ENCODE measurements at places on chromosomes 12 and 14.
A peak's percentile ranks its signal among the peaks of the same experiment; 100 is the strongest.

GRCh38 chr14:54565785-54566409, 1.0 kb upstream of the SAMD4A start:
- peak; percentile 81 for DNase-seq

DNA sequence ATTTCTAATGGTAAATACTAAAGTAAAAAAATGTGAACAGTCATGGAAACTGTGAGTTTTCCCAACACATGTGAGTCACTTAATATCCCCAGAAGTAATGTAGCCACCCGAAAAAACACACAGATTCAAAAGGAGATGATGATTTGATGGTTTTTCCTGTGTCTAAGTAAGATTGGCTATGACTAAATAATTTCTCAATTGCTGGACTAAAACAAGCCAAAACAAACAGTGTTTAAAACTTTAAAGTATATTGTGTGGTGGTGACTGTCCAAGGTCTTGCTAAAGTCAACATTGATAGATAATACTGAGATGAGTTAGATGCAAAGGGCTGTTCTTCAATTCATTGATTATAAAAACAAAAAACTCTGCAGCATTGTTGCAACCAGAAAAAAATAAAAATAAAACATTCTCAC, 89.6 kb upstream of the SOX5 start:
- no peak for DNase-seq

DNA sequence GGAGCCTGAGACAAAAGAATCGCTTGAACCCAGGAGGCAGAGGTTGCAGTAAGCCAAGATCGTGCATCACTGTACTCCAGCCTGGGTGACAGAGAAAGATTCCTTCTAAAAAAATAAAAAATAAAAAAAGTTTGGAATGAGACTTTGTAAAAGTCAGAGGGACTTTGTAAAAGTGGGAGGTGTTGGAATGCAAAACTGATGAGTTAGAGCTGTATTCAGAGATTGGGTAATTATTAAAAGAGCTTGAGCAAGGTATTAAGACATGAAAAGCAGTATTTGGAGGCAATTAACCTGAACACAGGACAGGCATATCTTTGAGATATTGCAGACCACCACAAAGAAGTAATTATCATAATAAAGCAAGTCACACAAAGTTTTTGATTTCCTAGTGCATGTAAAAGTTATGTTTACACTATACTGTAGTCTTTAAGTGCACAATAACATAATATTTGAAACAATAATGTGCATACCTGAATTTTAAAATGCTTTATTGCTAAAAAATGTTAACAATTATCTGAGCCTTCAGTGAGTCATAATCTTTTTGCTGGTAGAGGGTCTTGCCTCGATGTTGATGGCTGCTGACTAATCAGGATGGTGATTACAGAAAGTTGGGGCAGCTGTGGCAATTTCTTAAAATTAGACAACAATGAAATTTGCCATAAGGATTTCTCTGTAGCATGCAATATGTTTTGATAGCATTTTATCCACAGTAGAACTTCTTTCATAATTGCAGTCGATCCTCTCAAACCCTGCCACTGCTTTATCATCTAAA, 33.1 kb downstream of the PHLDA1 start:
- DNase-seq: no peak

DNA sequence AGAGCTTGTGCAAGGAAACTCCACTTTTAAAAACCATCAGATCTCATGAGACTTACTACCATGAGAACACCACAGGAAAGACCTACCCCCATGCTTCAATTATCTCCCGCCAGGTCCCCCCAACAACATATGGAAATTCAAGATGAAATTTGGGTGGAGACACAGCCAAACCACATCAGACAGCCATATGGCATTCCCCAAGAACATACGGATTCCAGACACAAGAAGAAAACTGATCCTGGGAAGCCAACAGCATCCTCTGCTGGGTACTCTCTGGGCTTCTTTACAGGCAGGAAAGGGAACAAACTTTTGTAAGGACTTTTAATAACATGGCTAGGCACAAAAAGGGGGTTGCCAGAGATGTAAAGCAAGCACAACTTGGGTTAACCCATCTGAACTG, 127.2 kb downstream of the TMEM132C start:
- no peak for DNase-seq

- DNase-seq: no peak
Measured at GRCh38 chr14:89298056-89298834, 118.8 kb downstream of the FOXN3 start.

DNA sequence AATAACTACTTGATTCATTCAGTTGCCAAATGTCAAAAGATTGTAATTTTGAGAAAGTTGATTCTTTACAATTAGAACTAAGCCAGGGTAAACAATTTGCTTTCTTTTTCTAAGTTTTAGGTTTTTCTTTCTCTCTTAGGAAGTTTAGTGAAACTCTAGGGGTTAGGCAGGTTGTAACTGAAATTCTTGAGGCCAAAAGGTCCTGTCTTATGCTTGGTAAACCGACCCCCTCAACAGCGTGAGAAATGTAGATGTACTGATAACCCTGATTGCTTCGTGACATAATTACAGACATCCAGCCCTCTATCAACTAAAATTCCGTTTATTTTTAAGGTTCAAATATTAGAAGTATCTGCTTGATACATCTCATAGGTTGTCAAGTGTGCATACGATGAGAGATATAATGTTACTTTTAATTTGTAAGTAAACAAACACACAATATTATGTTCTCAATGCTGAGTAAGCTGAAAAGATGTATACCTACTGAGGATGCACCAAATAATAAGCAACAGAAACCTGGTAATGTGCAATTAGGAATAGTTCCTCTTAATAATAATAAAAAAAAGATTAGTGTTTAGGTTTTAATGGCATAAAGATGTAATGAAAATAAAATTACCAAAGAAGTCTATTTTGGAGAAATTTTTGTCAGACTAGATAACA, 7.2 kb downstream of the FUT8 start:
- no peak for DNase-seq

DNA sequence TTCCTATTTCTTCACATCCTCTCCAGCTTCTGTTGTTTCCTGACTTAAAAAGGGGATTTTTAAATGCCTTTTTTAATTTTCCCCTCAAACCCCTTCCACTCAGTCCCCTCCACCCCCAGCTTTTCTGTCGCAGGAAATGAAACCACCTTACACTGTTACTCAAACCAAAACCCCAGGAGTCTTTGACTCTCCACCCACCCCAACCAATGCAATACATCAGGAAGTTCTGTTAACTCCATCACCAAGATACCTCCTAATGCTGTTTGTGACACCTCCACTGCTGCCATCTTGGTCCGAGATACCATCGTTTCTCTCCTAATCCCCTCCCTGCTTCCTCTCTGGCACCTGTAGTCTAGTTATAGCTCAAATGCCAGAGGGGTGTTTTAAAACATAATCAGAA, 25.4 kb upstream of the CPM start:
- no peak for DNase-seq

DNA sequence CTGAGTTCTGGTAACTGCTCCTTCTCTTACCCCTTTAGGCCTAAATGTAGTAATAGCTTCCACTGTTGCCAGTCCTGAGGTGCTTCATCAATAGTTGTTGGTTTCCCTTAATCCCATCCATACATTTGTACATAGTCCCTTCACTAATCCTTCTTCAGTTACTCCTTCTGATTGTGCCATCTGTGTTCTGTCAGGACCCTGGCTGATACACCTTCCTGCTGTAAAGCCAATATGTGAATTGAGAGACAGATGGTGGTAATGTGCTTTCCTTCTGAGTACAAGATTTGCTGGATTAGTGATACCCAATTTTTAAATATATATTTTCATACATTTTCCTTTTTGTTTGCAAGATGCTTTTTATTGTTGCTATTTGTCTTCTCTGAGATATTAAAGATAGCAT, 66.4 kb downstream of the OTOGL start:
- DNase-seq: peak; percentile 40

- no peak for DNase-seq
Measured at GRCh38 chr12:3700861-3701260, 52.0 kb downstream of the CRACR2A start.

DNA sequence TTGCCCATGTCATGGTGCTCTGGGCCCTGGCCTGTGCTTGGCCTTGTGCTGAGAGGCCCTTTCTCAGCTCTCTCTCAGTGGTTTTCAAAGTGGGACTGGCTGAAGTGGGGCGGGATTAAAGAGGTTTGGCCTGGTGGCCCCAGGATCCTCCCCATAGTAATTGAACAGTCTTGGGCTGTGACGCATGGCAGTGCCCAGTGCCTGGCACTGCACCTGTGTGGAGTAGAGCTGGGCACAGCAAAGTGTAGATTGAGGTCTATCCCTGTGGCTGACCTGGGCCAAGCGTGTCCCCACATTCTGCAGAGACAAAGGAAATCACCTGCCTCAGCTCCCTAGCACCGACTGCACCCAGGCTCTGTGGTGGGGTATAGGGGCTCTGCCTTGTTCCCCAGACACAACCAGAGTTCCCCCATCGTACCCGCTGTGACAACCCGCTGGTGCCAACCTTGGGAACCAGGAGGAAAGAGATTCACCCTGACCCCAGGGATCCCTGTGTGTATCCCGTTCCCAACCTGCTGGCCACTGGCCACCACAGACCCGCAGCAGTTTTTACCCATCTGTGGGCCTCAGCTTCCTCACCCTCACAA, 9.9 kb upstream of the CYP46A1 start:
- no peak for DNase-seq

DNA sequence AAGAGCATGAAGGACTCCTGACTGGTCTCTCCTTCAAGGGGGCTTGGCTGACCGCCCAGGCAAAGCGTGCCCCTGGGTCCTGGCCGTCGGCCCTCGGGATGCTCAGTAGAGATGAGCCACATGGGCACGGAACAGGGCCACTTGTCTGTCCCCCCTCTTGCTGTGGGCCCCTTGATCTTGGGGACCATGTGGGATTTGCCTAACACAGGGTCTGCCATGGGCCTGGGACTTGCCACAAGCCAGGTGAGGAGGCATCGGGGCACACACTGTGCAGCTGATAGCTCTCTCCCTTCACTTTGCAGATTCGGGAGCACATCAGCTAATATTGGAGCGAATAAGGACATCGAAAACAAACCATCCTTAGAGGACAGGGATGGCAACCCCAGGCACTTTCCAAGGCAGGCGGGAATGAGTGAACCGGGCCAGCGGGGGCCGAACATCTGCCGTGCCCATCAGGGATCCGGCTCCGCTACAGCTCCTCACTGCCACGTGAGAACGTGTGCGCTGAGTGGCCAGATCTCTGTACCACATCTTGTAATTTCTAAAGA, 88.1 kb downstream of the PIWIL1 start:
- DNase-seq: no peak

DNA sequence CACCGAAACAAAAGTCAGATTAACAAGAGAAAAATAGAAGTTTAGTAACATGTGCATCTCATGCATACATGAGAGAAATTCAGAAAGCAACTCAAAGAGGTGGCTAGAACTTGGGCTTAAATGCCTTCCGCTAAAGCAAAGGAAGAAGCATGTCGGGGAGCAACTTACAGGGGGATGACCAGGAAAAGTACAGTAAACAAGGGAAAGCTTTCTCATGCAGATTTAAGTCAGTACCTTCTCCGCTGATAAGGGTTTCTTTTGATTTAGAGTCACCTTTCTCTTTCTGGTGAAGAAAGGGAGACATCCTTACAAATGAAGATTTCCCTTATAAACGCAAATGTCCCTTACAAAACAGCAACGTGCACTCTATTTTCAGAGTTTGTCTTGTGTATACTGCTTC, 6.0 kb upstream of the RNASE6 start:
- no peak for DNase-seq

- DNase-seq: no peak
Measured at GRCh38 chr14:33962016-33962415, 11.1 kb upstream of the EGLN3 start.

DNA sequence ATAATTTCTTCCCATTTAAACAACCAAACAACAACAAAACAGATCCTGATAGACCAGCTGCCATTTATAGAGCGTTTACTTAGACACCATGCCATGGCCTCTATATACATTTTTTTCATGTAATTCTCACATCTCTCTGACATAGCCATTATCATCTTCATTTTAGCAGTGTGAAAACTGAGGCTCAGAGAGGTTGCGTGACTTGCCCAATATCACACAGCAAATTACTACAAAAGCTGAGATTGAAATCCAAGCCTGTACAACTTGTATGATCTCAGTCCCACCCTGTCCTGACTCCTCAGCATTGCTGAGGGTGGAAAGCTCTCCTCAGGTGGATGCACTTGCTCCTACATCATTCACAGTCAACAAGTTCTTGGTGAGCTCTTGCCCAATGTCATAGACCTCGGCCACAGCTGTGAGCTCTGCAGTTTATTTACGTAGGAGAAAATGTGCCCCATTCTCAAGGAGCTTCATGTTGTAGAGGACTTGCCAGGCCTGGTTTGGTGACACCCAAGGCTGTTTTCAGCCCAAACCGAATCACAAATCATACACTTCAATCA, 55.5 kb downstream of the CRACR2A start:
- DNase-seq: no peak

- DNase-seq: no peak
Measured at GRCh38 chr14:63647696-63648410, 6.2 kb upstream of the WDR89 start.

- no peak for DNase-seq
Measured at GRCh38 chr12:66960704-66961690, 282.1 kb upstream of the GRIP1 start.

- DNase-seq: no peak
Measured at GRCh38 chr12:9776781-9777180, 16.1 kb upstream of the CD69 start.

GRCh38 chr14:34059925-34060650, 109.2 kb upstream of the EGLN3 start:
- peak; percentile 42 for DNase-seq

DNA sequence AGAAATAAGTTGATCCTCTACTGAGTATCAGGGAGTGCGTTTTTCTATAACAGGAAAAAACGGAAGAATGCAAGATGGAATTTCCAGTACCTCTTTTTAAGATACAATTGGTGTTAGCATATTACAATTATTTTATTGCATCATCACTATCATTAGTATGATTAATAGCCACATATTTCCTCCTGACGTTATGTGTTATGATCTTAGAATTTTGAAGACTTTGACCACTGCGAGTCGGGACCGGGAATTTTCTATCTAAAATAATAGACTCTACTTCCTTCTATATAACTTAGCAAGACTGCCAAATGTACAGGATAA, 679 bp upstream of the SAV1 start:
- no peak for DNase-seq

- DNase-seq: no peak
Measured at GRCh38 chr12:113056381-113056630, 224 bp upstream of the DTX1 start.

- peak; percentile 38 for DNase-seq
Measured at GRCh38 chr12:74732826-74733225, 195.2 kb downstream of the ATXN7L3B start.

DNA sequence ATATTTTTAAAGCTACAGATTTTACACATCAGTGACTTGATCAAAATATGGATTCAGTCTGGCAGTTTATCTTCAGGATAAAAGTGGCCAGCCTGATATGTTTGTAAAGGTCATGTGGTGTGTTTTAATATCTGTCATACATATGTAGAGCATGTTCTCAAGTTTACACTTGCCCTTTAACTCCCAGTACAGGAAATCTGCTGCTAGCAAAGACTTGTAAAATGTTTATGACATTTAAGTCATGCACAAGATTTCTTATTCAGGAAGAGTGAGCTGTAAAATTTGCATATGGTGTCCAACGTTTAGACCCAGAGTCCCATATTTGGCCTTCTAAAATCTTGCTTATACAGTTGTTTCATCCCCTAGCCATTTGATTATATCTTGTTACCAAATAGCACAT, 197.5 kb upstream of the FLRT2 start:
- no peak for DNase-seq
